ENCODE measurements at places on chromosomes 13 and 19.
A peak's percentile ranks its signal among the peaks of the same experiment; 100 is the strongest.

DNA sequence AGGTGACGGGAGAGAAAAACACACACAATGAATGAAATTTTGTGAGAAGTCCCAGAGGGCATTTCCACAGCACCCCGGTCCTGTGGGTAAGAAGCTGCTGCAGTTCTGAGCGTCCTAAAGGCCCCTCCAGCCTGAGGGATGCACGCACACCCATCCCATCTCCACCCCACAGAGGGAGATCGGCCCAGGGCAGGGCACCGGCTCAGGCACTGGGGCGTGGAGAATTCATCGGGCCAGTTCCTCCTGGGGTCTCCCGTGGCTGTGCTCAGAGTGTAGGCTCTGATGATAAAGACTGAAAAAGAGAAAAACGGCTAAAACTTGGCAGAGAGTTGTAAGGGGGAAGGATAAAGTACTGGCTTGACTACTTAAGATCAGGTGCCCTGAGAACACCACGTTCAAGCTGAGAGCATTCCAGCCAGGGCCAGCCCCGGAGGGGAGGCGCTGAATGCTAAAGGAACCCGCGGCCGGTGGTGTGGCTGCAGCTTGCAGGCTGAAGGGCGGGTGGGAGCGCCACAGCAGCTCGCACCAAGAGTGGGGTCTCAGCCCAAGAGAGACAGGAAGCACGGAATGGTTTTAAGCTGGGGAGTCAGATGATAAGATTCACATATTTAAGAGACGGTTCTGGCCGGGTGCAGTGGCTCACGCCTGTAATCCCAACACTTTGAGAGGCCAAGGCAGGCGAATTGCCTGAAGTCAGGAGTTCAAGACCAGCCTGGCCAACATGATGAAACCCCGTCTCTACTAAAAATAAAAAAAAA lies 121.9 kb upstream of the SPACA7 start:
- no peak overlapping the region for H3K27ac ChIP-seq
- no peaks in the 10 kb centered on the region for H3K27me3 ChIP-seq
- no peaks in the 10 kb centered on the region for H3K36me3 ChIP-seq
- no peak overlapping the region for H3K4me3 ChIP-seq
- no peak for DNase-seq

DNA sequence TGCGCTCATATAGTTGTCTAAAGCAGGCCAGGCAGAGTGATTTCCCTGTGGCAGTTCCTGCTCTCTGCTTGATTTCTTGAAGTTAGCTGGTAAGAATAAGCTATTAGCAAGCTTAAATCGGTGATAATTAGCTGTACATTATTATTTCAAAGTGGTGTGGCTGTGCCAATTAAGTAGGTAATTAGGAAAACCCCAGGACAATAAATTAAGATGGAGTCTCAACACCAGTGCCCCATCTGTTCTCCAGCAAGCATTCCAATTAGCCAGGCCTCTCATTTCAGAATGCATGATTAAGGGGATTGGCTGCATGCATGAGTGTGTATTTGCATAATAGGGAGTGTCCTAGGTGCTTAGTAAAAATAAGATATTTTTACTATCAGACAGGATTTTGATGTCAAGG lies 342.3 kb downstream of the GPC5 start:
- H3K27ac ChIP-seq = no peak overlapping the region
- no peaks in the 10 kb centered on the region for H3K27me3 ChIP-seq
- no peaks in the 10 kb centered on the region for H3K4me1 ChIP-seq
- no peaks in the 10 kb centered on the region for H3K36me3 ChIP-seq
- DNase-seq = no peak

- peaks cover 62% of the 10 kb centered on the region for H3K27me3 ChIP-seq
- no peak overlapping the region for H3K27ac ChIP-seq
- no peak for DNase-seq
- H3K4me1 ChIP-seq = peaks cover 7% of the 10 kb centered on the region
- H3K36me3 ChIP-seq = no peaks in the 10 kb centered on the region
These were observed 2.4 kb downstream of the SHANK1 start for GRCh38 chr19:50717026-50717723.

GRCh38 chr13:105153611-105154010 lies 1381.9 kb downstream of the EFNB2 start:
- no peaks in the 10 kb centered on the region for H3K4me1 ChIP-seq
- H3K27ac ChIP-seq = no peak overlapping the region
- H3K36me3 ChIP-seq = no peaks in the 10 kb centered on the region
- no peak overlapping the region for H3K4me3 ChIP-seq

DNA sequence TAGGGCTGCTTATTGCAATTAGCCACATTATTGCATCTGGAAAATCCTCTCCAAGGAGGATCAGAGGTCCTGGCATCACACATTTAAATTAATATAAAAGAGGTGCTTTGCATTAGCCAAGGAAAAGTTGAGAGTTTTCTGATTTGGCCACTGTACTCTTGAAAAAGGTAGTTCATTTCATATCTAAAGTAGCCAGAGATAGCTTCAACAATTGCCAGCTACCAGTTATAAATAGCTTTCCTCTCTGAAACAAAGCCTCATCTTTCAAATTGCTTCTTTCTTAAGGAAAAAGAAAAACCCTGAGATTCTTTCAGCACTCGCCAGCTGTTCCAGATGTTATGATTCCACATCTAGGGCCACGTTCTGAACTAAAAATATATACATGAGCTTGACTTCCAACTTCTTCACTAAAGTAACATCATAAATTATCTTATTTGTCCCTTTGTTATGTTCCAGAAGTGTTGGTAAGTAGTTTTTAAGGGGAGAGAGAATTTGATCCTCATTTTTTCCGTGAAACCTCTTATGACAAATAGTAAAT lies 69.6 kb downstream of the ERCC5 start:
- no peaks in the 10 kb centered on the region for H3K4me1 ChIP-seq
- H3K4me3 ChIP-seq = no peak overlapping the region
- H3K36me3 ChIP-seq = no peaks in the 10 kb centered on the region
- peaks cover 8% of the 10 kb centered on the region for H3K27me3 ChIP-seq

GRCh38 chr19:5154129-5154798 lies 185.4 kb downstream of the KDM4B start:
- H3K4me3 ChIP-seq = no peak overlapping the region
- H3K27ac ChIP-seq = no peak overlapping the region
- no peaks in the 10 kb centered on the region for H3K27me3 ChIP-seq
- peak; percentile 41 for DNase-seq

GRCh38 chr13:111347438-111347837 lies 27.0 kb downstream of the TEX29 start:
- no peak overlapping the region for H3K27ac ChIP-seq
- no peaks in the 10 kb centered on the region for H3K4me1 ChIP-seq
- H3K27me3 ChIP-seq = no peaks in the 10 kb centered on the region
- no peak overlapping the region for H3K4me3 ChIP-seq
- DNase-seq = no peak

DNA sequence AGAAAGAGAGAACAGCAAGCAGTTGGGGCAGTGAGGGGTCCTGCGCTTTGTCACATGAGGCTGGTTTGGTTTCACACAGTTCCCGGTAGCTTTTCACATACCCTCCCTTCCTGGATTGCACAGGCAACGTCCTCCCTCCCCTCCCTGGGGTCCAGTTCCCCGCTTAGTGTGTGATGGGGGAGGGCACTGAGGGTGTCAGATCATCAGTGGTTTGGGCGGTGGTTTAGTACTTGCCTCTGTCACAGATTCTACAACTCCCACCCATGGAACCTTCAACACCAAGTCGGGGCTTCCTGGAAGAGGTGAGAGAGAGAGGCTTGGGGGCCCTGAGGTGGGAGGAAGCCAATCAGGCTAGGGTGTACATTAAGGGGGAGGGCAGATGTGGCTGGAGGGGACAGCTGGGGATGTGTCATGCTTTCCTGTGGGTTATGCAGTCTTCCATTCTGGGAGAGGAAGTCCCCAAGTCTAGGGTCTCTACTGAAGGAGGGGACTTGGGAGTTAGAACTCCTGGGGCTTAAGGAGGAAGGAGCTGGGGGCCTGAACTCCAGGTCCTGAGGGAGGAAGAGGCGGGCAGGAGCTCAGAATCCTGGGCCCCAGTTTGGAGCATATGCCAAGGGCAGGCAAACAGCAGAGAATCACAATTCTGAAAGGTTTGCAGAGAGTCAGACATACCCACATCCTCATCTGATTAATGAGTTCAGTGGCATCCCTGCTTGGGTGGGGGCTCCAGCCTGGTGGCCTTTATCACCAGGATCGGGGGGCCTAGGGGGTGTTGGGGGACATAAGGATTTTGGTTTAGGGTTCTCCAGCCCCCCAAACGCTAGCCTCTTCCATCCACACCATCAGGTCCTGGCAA lies at the start of gene NKG7:
TSS of gene NKG7 (minus strand) at position 6 of the 856 bp plus-strand sequence. CDS start 119 bp downstream, outside the sequence.
- no peaks in the 10 kb centered on the region for H3K36me3 ChIP-seq
- DNase-seq = peak; percentile 41
- H3K27me3 ChIP-seq = no peaks in the 10 kb centered on the region
- H3K4me3 ChIP-seq = peak within 1 kb of the TSS; percentile 45
- peak within 1 kb of the TSS; percentile 41 for H3K27ac ChIP-seq
- H3K4me1 ChIP-seq = peaks cover 72% of the 10 kb centered on the region

DNA sequence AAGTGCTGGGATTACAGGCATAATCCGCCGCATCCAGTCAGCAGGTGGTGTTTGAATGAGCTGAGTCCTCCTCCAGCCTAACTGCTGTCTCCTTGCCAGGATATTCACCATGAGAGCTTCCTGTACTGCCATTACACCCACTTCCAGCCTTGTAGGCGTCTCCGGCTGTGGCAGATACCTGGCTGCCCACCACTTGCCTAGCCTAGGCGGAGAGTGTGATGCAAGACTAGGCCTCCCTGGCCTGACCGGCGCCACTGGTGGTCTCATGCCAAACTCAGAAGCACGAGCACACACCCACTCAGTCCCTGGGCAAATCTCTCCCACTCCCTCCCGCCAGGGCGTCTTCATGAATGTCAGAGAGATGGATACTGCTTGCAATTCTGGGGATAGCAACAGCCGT lies 16.6 kb downstream of the IL12RB1 start:
- H3K4me1 ChIP-seq = peaks cover 14% of the 10 kb centered on the region
- no peaks in the 10 kb centered on the region for H3K27me3 ChIP-seq
- H3K4me3 ChIP-seq = no peak overlapping the region
- no peak for DNase-seq
- peaks cover 57% of the 10 kb centered on the region for H3K36me3 ChIP-seq

DNA sequence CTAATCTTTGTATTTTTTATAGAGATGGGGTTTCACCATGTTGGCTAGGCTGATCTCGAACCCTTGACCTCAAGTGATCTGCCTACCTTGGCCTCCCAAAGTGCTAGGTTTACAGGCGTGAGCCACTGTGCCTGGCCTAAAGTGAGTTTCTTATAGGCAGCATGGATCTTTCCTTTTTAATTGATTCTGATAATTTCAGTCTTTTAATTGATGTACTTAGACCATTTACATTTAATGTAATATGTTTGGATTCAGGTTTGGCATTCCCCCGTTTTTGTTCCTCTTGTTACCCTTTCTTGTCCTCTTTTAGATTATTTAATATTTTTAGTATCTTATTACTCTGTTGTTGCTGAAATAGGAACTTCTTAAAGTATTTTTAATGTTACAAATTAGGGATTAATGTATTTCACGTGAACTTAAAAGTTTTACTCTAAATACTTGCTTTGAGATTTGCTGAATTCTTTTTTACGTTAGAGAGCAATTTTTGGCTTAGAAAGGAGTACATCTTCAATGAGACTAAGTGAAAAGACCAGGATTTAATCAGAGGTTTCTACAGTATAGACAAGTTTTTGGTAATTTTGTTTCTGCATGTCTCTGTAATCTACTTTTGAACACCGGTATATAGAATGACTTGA lies 50.3 kb downstream of the URI1 start:
- H3K27me3 ChIP-seq = no peaks in the 10 kb centered on the region
- DNase-seq = no peak
- no peaks in the 10 kb centered on the region for H3K4me1 ChIP-seq
- H3K4me3 ChIP-seq = no peak overlapping the region

DNA sequence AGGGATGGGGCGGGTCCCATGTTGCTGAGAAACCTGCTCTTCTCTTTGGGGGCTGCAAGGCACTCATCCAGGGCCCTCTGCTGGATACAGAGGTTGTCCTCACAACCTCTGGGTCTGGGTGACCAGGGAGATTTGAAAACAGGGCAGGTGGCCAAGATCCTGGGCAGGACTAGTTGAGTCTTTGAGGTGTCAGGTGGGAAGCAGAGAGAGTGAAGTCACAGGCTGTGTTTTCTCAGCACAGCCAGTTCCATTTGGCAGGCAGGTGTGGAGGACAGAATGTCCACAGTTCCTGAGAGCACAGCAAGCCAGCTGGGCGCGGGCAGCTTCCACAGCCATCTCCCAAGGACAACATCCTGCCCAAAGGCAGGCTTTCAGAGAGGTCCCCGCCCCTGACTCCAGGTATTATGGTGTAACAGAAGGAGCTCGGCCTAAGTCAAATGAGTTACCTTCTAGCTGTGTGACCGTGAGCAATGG lies 118.8 kb downstream of the NUFIP1 start:
- no peak for DNase-seq
- no peaks in the 10 kb centered on the region for H3K36me3 ChIP-seq
- H3K4me1 ChIP-seq = no peaks in the 10 kb centered on the region
- no peak overlapping the region for H3K27ac ChIP-seq

- no peak for DNase-seq
- no peaks in the 10 kb centered on the region for H3K36me3 ChIP-seq
- peaks cover 51% of the 10 kb centered on the region for H3K4me1 ChIP-seq
- H3K4me3 ChIP-seq = no peak overlapping the region
- no peak overlapping the region for H3K27ac ChIP-seq
These were observed 22.6 kb downstream of the GAS6 start for GRCh38 chr13:113841353-113841650.

GRCh38 chr19:1214862-1215731 lies 9.5 kb downstream of the STK11 start:
- DNase-seq = no peak
- H3K36me3 ChIP-seq = peaks cover 22% of the 10 kb centered on the region
- no peaks in the 10 kb centered on the region for H3K27me3 ChIP-seq
- no peak overlapping the region for H3K4me3 ChIP-seq
- no peak overlapping the region for H3K27ac ChIP-seq
- peaks cover 40% of the 10 kb centered on the region for H3K4me1 ChIP-seq

DNA sequence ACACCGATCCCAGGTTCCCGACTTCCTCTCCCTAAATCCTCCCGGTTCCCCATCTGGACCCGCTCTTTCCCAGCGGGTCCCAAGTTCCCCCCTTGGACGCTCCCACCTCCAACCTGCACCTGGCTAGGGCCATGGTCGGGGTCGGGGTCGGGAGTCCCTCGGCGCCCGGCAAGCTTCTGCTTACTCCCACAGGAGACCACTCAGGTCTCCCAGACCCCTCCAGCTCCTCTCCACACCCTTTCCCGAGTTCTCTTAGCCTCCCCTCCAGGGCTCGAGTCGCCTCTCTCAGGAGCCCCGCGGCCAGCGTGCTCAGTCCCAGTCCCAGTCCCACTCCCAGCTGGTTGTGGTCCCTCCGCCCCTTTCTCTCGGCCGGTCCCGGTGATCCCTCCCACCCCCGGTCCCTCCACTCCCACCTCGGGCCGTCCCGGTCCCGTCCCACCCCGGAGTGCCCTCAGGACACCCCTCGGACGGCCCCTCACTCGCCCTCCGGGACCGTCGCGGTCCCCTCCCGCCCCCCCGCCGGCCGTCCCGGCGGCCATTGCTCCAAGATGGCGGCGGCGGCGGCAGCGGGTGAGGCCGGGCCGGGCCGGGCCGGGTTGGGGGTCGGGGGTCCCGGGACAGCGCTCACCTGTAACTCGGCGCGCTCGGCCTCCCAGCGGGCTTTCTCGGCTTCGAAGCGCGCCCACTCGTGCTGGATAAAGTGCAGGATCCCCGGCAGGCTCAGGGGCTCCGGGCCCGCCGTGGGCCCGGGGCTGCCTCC lies at the start of gene FKRP:
TSS of gene FKRP (plus strand) at position 537 of the 760 bp plus-strand sequence. CDS start 9,394 bp downstream, outside the sequence.
- H3K27ac ChIP-seq = peak within 1 kb of the TSS; percentile 9
- H3K27me3 ChIP-seq = no peaks in the 10 kb centered on the region
- peaks cover 49% of the 10 kb centered on the region for H3K4me1 ChIP-seq

- peaks cover 66% of the 10 kb centered on the region for H3K36me3 ChIP-seq
- H3K27ac ChIP-seq = peak overlapping the region; percentile 94
- peak; percentile 74 for DNase-seq
- H3K27me3 ChIP-seq = no peaks in the 10 kb centered on the region
- peak overlapping the region; percentile 57 for H3K4me3 ChIP-seq
These were observed 17.9 kb downstream of the DEDD2 start for GRCh38 chr19:42199440-42200115.
